Nasal cavity respiratory epithelium epithelial cell of viscerocranial mucosa (primary cell): ENCODE measurements at places on chromosomes 13 and 19. TPM values are rescaled to one million over a fixed set of nuclear protein-coding genes. Genes with fewer than 3 reads are reported as not detected.

CYP4F8 gene
- total RNA-seq, result not detected in 2 replicates

STX10 gene
- total RNA-seq, result 44.7 and 47.2 TPM in 2 replicates

MCEMP1 gene
- under 0.01 TPM in 1 of 2 replicates, not detected in the other for total RNA-seq

NKPD1 gene
- 0.34 and 0.93 TPM in 2 replicates for total RNA-seq

SOX1 gene
- total RNA-seq, result not detected in 2 replicates

TRPC4 gene
- 0.07 TPM in 1 of 2 replicates, not detected in the other for total RNA-seq

CKM gene
- total RNA-seq, result not detected in 2 replicates

CLDN10 gene
- total RNA-seq, result 4.2 TPM in 1 of 2 replicates, not detected in the other

FOSB gene
- total RNA-seq, result 4.4 and 15.4 TPM in 2 replicates

INAFM1 gene
- 2.1 TPM in 2 replicates for total RNA-seq

CLEC11A gene
- total RNA-seq, result under 0.01 and 0.07 TPM in 2 replicates

PSG5 gene
- total RNA-seq, result 0.21 TPM in 1 of 2 replicates, not detected in the other

KIR2DL1 gene
- total RNA-seq, result not detected in 2 replicates
